Right cardiac atrium (tissue), 5 donors: ENCODE measurements at places on chromosomes 3 and 15. TPM values are rescaled to one million over a fixed set of nuclear protein-coding genes. Genes with fewer than 3 reads are reported as not detected.

DNA sequence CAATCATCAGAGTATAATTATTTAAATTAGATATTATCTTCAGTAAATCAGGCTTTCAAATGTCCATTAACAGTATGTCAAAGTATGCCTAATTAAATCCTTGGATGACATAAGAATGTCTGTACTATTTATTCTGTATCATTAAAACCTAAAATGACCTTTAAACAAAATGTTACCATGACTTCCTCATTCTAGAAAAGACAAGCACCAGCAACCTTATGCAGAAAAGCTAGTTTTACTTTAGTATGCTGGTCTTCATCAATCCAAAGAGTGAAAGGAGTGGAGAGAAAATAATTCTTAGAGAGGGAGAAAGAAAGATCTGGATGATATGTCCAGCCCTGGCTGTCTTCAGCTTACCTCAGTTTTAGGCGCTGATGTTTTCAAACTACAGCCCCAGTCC, 140.1 kb upstream of the UBE2E2 start:
- no peak for DNase-seq

- DNase-seq: no peak
Observed at GRCh38 chr3:134822090-134822489, 27.0 kb downstream of the EPHB1 start.

Gene IP6K2
- 43.2 TPM for total RNA-seq

Gene EFCAB12
- 0.38 TPM for total RNA-seq

- no peak for DNase-seq
Observed at GRCh38 chr15:70125605-70126004, 27.9 kb upstream of the TLE3 start.

Gene KIF9
- total RNA-seq: 9.0 TPM

GRCh38 chr15:96544162-96544756, 213.8 kb downstream of the NR2F2 start:
- DNase-seq: no peak

DNA sequence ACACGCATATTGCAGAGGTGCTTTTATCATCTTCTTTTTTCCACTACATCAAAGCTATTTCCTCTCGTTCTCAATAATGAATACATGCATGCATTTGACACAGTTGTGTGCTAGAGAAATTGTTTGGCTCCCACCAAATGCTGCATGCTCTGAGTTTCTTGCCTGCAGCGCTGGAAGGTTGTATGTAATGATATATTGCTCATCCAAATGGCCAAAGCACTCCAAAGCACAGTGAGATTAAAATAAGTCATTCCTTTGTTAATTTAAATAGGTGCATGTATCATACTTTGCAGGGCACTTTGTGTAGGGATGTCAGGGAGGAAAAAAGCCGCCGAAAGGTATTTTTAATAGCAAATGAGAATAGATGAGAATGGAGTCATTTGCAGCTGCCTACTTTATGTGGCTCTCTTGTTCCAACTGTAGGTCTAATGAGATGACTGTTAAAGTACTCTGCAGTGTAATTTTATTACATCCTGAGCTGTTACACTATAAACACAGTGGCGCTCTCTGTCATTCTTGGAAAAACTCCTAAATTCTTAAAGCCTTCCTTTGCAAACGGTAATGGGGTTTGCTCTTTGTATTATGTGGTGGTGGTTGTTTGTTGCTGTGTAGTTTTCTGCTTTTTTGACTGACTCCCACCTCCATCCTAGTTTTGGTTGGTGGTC, 56.9 kb upstream of the SKOR1 start:
- DNase-seq: no peak

Gene TM6SF1
- 20.9 TPM for total RNA-seq

DNA sequence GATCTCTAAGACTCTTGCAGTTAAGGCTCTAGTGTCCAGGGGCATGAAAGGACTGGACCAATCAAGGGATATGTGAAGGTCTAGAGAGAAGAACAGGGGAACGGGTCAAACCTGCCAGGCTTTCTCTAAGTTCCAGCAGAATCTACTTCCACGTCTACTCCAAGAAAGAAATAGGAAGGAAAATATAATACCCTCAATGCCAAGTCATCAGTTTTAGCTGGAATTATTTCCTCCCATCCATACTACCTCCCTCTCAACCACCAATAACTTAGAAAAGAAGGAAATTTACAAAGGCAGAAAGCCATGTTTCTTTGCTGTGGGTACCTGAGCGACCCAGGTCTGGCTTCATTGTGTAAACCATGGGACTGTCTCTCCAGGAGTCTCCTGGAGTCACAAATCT, 7.8 kb downstream of the SHC4 start:
- no peak for DNase-seq

GRCh38 chr3:119810018-119810435, 28.1 kb downstream of the NR1I2 start:
- DNase-seq: peak; percentile 70

- no peak for DNase-seq
Observed at GRCh38 chr15:65020419-65020818, 9.0 kb downstream of the MTFMT start.

- DNase-seq: no peak
Observed at GRCh38 chr15:33218071-33218491, 23.6 kb upstream of the FMN1 start.
